ENCODE measurements at places on chromosomes 2 and 18. TPM values are rescaled to one million over a fixed set of nuclear protein-coding genes. Genes with fewer than 3 reads are reported as not detected.

Gene RGPD4
- total RNA-seq = not detected

Gene ECEL1
- not detected for total RNA-seq

Gene RFX8
- 0.13 TPM for total RNA-seq

Gene ENOSF1
- 19.3 TPM for total RNA-seq

Gene ANKZF1
- 15.8 TPM for total RNA-seq

Gene CRYGD
- total RNA-seq = not detected

Gene GAL3ST2
- total RNA-seq = not detected

Gene PGAP1
- 3.6 TPM for total RNA-seq

Gene SNRPD1
- total RNA-seq = 10.4 TPM

Gene IGFBP2
- 54.5 TPM for total RNA-seq

Gene MRPL19
- total RNA-seq = 22.9 TPM

Gene TGIF1
- 142 TPM for total RNA-seq

Gene STARD6
- total RNA-seq = 0.13 TPM

Measured in dermis microvascular lymphatic vessel endothelial cell (primary cell).